ENCODE measurements at places on chromosomes 5 and 9. TPM values are rescaled to one million over a fixed set of nuclear protein-coding genes. Genes with fewer than 3 reads are reported as not detected.

CD274 gene
- polyA plus RNA-seq = 1.2 TPM

FCN2 gene
- polyA plus RNA-seq = 118 TPM

FAT2 gene
- 0.07 TPM for polyA plus RNA-seq

PCDH1 gene
- 20.1 TPM for polyA plus RNA-seq

TLR4 gene
- 5.6 TPM for polyA plus RNA-seq

SLC28A3 gene
- polyA plus RNA-seq = 0.07 TPM
